SIG-M5 (cell line): ENCODE measurements at places on chromosomes 4 and X.

- DNase-seq = no peak
Measured at GRCh38 chr4:137474711-137475301, 57.5 kb downstream of the PCDH18 start.

GRCh38 chr4:109699553-109700225 is 3.6 kb downstream of the CASP6 start:
- DNase-seq = no peak

GRCh38 chrX:138890491-138890890 is 179.0 kb upstream of the FGF13 start:
- no peak for DNase-seq

GRCh38 chrX:35561985-35562384 is 236.2 kb upstream of the MAGEB16 start:
- no peak for DNase-seq

- peak; percentile 4 for DNase-seq
Measured at GRCh38 chrX:70656304-70656703, 211.7 kb downstream of the DLG3 start.

GRCh38 chr4:48779095-48779997 is 733 bp downstream of the FRYL start:
- DNase-seq = no peak

DNA sequence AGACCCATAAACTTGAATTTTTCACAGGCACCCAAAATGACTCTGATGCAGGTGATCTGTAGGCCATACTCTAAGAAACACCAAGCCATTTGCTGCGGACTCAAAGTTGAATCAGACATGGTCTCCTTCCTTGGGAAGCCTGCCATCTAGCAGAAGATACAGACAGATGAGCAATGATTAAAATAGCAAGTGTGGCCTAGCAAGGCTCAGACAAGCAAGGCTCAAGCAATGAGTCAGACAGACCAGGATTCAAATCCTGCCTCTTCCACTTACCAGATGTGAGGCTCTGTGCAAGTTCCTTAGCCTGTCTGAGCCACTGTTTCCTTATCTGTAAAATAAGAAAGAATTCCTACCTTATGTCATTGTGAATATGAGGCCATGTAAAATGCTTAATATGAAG is 2.3 kb downstream of the CCDC149 start:
- DNase-seq = no peak

- no peak for DNase-seq
Measured at GRCh38 chrX:154452823-154453222, 5.3 kb upstream of the PLXNA3 start.

DNA sequence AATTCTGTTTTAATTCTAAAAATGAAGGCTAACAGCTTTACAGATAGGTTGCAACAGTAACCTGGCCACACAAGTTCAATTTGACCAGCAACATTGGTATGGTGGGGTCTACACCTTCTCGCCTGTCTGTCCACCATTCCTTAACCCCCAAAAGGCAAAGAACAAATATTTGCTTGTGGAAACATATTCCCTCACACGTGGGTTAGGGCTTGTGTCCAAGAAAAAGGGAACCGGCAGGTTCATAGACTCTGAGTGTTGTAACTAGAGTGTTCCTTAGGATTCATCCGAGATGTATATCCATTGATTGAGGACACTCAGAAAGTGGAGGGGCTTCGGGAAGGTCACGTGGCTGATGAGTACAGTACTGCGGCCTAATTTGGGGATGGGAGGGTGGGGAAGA is 54.1 kb downstream of the C4orf51 start:
- no peak for DNase-seq

GRCh38 chrX:118504581-118504980 is 9.0 kb downstream of the DOCK11 start:
- no peak for DNase-seq

GRCh38 chrX:20547611-20548051 is 280.9 kb upstream of the RPS6KA3 start:
- no peak for DNase-seq

GRCh38 chr4:111031001-111031579 is 408.2 kb upstream of the PITX2 start:
- no peak for DNase-seq

- DNase-seq = no peak
Measured at GRCh38 chrX:139826065-139827044, 106.5 kb downstream of the ATP11C start.

DNA sequence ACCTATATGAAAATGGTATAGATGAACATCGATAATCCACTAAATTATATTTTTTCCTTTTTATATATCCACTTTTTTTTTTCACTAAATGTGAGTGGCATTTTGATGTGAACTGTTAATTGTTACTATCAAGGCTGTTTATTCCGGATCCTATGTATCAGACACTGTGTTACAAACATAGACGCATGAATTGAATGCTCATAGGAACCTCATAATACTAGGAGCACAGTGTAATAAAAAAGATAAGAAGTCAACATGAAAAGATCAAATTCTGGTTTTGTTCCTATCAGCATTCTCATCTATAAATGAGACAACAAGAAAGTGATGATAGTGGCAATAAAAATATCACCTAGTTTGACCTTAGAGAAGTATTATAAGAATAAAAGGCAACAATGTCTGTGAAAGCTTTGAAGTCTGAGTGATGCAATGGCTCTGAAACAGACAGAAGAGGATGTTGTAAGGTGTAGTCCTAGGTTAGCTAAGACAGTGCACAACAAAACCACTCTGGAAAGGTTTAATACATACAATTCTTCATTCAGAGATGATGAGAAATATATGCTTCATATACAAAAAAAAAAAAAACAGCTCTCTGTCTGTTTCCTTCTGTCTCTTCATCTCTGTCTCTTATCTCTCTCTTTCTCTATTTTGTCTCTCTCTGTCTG is 148.6 kb upstream of the NLGN4X start:
- DNase-seq = no peak

DNA sequence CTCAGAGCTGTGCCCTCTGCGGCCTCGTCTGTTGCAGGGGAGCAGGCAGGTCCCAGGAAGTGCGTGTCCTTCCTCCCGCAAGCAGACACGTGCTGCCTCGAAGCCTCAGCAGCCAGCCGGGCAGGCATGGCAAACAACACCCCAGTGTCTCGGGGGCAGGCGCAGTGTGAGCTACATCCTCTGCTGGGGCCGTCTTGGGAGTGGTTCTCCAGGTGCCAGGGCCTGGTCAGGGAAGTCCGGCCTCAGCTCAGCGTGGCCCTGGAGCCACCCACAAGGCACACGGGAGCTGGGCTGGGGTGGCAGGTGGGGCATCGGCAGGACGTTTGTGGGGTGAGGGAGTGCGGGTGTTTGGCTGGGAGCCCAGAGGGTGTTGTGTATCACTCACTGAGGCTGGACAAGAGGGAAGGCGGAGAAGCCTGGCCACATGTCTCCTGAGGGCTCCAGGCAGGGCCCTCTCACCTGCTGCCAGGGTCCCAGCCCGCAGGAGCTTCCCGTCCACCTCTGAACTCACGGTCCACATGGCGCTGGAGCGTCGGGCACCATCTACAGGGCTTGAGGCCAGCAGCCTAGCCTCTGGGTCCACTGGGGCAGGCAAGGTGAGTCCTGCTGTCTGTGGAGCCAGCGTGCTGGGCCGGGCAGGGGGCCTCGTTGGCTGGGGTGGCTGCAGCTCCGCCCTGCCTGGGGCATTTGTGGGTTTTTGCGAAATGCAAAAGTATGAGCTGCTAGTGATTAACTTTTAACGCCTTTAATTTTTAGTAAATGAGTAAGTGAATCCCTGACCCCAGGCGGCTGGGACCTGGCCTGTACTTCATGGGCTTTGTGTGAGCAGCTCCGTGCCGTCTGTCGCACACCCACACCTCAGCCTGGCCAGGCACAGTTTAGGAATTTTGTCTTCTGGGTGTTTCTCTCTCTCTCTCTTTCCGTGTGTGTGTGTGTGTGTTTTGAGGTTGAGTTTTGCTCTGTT is 17.3 kb upstream of the UVSSA start:
- no peak for DNase-seq

- DNase-seq = no peak
Measured at GRCh38 chrX:71928856-71929255, 18.2 kb downstream of the NHSL2 start.

DNA sequence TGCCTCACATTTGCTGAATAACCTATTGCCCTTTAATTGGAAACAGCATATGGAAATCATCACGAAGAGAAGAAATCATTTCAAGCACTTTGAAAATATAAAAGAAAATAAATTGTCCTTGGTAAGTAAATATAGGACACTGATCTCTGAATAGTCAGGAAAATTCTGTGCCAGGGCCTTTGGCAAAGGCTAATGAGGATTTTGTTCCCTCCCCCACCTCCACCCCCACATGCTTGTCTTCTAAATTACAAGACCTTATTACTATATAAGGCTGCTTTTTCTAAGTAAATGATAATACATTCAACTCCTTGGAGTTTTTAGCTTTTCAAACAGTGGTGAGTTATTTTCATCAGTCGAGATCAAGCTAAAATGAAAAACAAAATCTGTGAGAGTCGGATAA is 15.8 kb downstream of the SYNPO2 start:
- no peak for DNase-seq

DNA sequence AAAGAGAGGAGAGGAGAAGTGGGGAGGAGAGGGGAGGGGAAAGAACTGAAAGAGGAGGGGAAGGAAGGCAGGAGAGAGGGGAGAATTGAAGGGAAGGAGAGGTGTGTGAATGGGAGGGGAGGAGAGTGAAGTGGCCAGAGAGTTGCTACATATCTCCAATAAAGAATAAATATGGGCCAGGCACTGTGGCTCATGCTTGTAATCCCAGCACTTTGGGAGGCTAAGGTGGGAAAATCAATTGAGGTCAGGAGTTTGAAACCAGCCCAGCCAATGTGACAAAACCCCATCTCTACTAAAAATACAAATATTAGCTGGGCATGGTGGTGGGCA is 482.4 kb downstream of the NAF1 start:
- DNase-seq = no peak

DNA sequence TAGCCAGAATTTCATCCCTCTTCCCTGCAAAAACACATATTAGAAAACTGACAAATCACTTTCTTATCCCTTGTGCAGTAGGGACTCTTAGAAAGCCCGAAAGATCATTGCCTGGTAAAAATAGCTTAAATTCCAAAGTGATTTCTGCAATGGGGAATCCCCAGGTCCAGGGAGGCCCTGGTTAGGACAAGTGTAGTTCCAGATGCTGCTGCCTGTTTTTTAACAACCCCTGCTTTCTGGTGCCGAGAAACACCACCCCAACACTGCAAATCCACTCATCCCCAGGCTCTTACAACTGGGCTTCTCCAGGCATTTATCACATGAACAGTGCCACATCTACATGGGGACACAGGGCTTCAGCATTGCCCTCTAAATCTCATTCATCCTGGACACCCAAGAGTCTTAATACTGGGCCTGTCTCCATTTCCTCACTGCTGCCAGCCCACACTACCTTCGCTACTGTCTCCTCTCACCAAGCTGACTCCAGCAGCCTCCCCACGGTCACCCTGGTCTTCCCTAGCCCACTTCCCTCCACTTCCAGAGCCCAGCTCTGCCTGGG is 112.2 kb upstream of the PSAPL1 start:
- DNase-seq = no peak
